ENCODE measurements at places on chromosomes 3 and 15.

DNA sequence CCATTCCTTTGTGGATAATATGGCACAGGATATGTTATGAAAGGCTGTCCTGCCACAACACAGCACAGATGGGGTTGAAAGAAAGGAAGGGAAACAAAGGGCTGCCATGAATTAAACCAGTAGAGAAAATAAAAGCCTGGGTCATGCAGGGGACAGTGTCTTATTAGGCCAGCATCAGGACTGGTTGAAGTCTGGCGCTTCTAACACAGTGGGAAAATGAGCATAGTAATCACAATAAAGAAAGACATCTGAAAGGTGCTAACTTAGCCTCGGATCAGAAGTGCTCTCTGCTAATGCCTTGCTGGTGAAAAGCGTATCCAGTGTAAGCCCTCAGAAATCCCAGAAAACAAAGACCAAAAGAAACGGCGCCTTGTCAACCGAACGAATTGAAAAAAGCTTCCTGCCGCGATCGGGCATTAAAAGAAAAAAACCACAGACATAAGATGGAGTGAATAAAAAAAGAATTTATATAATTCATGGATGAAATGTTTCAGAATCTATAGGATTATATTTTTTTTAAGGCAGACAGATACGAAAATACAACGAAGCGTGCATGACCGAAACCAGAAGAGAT, 566 bp upstream of the MKRN3 start:
- DNase-seq = no peak

DNA sequence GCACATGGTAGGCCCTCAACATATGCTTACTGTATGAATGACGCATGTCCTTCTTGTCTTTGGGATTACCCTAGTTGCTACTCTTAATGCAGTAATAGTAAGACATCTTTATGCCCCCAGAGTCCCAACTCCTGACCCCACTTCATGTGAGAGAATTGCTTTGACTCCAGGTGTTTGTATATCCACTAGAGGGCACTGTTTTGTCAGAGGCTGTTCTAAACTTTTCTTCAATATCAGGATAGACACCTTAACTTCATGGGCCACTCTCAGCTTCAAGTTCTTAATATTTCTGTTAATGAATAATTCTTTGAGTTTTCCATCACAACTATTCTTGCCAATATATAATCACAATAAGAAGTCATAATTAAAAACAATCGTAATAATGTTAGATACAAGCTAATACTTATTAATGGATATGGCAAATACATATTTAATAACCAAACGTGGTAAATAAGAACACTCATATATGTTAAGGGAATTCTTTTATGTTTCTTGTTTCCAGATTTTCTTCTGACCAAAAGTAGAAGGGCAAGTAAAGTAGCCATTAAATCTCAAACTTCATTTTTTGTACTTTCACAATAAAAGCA, 337.2 kb upstream of the DNAJC19 start:
- no peak for DNase-seq

DNA sequence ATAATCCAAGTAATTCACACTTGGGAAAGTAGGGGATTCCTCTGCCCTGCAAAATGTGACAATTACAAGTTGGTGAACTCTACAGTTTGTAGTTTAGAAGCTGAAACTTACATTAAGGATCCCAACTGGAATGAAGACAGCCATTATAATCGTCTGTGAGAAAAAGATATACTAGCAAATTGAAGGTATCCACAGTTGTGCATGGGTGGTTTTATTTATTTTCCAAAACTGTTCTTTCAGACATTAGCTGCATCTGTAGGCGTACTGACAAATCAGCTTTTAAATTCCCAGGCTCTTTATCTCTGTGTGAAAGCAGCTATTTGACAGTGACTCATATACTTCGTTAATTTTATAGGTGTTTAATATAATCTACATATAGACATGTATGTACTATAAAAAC, 12.5 kb upstream of the ISL2 start:
- no peak for DNase-seq

DNA sequence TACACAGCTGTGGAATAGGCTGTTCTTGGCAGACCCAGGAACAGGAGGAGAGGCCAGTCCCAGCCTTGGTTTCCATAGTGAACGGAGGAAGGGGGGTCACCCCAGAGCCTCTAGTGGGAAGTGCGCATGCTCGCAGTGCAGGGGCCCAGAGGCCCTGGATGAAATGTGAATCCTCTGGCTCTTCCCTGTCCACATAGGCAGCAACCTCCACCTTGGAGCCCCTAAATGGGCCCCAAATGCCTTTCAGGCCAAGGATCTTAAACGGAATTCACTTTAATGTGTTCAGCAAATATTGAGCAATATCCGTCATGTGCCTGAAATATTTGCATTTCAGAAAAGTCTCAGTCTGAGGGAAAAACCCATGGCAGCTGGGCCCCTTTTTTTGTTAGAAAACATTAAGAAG, 3.3 kb upstream of the NDN start:
- DNase-seq = no peak

DNA sequence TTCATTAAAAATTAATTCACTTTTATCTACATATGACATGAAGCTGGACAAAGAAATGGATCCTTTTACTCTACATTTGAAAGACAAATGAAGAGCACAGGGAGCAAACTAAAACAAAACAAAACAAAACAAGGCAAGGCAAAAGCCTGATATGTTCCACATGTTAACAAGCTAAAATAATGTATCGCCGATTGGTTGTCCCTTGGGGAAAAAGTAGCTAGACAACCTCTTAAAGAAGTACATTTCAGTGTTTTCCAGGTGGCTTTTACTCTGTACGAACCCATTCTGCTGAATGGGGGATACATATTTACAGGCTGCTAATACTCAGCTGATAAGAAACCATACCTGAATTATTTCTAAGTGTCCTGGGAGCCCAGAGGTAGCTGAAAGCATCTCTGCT, 493.0 kb upstream of the TBL1XR1 start:
- DNase-seq = no peak

GRCh38 chr3:77460326-77460725, 420.4 kb downstream of the ROBO2 start:
- DNase-seq = no peak

DNA sequence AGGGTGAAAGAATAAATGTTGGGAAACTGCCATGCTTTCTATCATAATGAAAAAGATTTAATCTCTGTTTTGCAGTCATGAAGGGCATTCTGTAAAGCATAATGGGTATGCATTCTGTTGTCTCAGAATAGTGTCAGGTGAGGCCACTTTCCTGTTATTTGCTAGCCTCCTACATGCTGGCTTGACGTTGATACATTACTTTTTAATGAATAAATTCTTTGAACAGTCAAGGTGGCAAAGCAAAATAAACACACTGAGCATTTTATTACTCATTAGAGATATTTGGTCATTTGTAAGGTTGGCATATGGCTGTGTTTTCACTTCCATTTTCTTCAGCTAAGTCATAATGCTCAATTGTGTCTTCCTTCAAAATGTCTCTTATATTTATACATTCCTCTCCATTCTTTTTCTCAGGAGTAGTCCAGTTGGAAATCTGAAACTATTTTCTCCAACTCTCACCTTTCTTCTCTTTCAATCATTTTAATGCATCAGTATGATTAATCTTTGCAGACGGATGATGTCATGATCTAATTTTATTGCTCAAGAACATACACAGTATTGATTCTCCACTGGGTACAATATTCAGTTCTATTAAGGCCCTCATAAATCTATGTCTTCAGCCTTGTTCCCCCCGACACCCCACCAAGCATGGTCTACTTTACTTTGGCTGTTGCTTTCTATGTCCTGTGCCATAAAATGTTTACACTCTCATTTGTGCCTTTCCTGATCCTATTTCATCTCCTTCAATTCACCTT, 290.7 kb downstream of the GBE1 start:
- DNase-seq = no peak

- DNase-seq = no peak
These were observed 9.8 kb downstream of the HES1 start for GRCh38 chr3:194145702-194146101.

GRCh38 chr3:161657786-161658185, 161.2 kb downstream of the OTOL1 start:
- DNase-seq = no peak

- no peak for DNase-seq
These were observed 688 bp downstream of the XPC start for GRCh38 chr3:14177580-14178246.

- DNase-seq = no peak
These were observed 55.3 kb downstream of the CLDN1 start for GRCh38 chr3:190266913-190267290.

DNA sequence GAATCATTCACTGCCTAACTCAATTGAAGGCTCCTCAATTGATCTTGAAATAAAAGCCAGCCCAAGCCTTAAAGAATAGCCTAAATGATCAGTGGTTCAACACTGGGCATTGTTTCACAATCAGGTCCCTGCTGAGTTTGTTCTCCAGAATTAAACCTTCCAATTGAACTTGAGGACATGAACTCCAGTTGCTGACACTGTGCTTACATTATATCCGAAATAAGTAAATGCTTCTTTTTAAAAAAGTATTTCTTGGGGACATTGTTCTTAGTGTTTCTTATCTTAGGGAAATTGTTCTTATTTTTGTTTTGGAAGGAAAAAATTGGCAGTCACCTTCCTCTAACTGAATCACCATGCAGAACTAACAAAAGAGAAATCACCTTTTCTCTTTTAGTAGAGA, 450.2 kb downstream of the RBMS3 start:
- DNase-seq = no peak

- DNase-seq = peak; percentile 35
These were observed 1.1 kb downstream of the CMTM7 start for GRCh38 chr3:32392536-32393302.

DNA sequence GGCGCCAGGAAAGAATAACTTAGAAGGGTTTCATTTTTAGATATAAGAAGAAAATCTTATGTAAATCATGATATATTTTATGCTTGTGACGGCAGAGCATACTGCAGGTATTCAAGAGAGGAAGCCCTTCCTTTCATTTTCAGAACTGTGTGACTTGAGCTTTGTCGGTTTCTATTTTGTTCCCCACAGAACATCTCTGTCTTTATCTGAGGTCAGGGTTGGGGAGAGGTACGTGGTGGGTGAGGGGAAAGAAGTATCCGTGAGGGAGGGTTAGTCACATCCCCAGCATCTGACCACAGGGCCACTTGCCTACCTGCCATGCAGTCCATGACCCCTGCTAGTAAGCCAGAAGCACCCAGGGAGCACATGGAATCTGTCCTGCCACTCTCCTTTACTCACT, 126.5 kb downstream of the DGKG start:
- no peak for DNase-seq

Measured in effector memory CD8-positive, alpha-beta T cell (primary cell).